ENCODE measurements at places on chromosomes 1 and 21.
A peak's percentile ranks its signal among the peaks of the same experiment; 100 is the strongest.

DNA sequence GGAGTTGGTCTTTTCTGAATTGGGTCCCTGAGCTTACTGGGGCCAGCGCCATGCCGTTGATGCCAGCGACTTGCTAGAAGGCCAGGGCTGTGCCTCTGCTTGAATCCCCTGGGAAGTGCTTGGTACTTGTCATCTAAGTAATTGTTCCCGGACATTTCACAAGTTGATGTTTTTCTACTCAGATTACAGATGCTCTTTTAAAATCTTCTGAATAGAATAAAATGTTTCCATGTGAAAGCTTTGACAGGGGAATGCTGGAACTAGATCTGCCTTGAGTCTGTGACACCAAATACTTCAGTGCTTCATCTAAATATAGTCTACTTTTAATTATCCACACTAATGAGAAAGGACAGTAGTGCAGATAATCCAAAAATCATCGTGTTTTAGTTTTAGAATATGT, 38.3 kb downstream of the PTGFRN start:
- peak; percentile 28 for DNase-seq

- DNase-seq: no peak
Observed at GRCh38 chr1:232728507-232729263, 76.5 kb upstream of the MAP10 start.

GRCh38 chr1:241520080-241520465, 518 bp upstream of the FH start:
- DNase-seq: no peak

GRCh38 chr1:225524570-225524969, 96.7 kb upstream of the LBR start:
- DNase-seq: no peak

DNA sequence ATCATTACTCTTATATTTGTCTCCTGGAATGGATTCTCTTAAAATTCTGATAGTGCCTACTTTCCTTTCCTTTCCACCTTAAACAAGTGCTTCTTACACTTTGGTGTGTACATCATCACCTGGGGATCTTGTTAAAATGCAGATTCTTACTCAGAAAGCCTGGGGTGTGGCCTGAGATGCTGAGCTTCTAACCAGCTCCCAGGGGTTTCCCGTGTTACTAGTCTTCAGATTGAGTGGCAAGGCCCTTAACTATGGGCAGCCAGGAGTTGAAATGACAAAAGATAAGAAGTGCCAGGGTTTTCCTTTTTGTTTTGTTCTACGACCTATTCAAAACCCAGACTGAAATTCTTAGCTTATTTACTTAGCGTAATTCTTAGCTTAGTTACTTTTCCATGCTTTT, 159.2 kb downstream of the HFM1 start:
- no peak for DNase-seq

- peak; percentile 34 for DNase-seq
Observed at GRCh38 chr1:27366113-27366410, 699 bp downstream of the MAP3K6 start.

- no peak for DNase-seq
Observed at GRCh38 chr1:55542901-55543504, 327.8 kb upstream of the USP24 start.

- no peak for DNase-seq
Observed at GRCh38 chr21:36698981-36699545, at the start of gene SIM2. Gene SIM2 (plus strand): TSS chr21:36699115. CDS start chr21:36699747, 632 bp downstream.

- DNase-seq: no peak
Observed at GRCh38 chr1:209319057-209319432, 264.5 kb upstream of the CAMK1G start.

DNA sequence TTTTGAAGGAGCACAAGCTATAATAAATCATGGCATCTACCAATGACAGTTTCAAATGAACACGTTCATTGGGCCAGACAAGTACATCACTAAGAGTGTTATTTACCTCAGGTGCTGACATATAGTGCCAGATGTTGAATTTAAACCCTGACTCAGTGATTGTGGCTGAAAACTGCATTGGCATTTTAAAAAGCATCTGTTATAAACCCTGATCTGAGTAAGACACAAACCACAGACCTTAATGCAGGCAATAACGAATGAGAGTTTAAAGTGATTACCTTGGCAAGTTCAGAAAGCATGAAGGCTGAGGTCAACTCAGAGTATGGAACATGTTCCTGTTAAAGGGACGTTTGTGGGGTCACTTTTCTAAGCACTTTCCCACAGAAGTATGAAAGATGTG, 865.1 kb upstream of the TMPRSS15 start:
- no peak for DNase-seq

- no peak for DNase-seq
Observed at GRCh38 chr1:202165942-202166843, 5.8 kb upstream of the PTPN7 start.

- DNase-seq: no peak
Observed at GRCh38 chr1:93581917-93582850, 99.5 kb downstream of the BCAR3 start.

GRCh38 chr21:41242238-41242829, 74.3 kb upstream of the FAM3B start:
- no peak for DNase-seq

GRCh38 chr1:175002910-175003517, 3.3 kb downstream of the CACYBP start:
- no peak for DNase-seq

- no peak for DNase-seq
Observed at GRCh38 chr1:117608758-117609157, 2.9 kb downstream of the TENT5C start.

GRCh38 chr1:226733304-226733703, 5.8 kb downstream of the ITPKB start:
- no peak for DNase-seq

- peak; percentile 49 for DNase-seq
Observed at GRCh38 chr1:208159555-208160258, 84.5 kb downstream of the PLXNA2 start.

DNA sequence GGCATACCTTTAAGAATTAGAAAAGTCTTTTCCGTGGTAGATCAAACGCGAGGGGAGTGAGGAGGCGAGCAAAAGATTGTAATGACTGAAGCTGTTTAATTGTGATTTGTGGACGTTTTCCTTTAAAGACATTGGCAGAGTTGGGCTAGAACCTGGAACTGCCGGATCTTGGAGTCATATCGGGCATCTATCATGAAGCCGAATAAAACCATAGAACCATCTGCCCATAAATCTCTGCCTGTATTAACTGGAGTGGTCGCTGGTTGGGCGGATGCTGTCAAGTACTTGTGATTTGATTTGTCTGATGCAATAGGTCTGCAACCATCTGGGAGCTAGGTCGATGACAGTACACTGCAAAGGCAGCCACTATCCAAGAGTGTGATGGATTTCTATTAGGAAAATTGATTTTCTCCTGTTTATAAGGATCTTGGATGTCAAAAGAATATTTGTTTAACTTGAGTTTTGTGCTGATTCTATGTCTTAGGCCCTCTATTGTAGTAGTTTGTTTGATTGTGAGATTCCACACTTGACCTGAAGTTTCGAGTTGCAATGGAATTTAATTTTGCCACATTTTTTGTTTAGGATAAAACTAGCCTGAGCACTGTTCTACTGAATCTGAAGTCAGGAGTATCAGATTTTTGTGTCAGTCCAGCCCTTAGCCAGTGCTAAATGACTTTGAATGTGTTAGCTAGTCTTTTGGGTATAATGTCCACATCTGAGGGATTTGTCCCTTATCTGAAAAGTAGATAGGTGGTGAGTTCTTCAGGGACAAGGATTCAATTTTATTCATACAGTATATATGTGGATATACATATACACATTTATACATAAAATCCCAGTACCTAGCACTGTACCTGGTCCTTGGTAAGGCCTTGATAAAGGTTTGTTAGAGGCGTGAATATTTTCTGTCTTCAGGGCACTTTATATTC, 1.2 kb downstream of the SARS1 start:
- peak; percentile 57 for DNase-seq

GRCh38 chr1:166170075-166170474, 3.3 kb upstream of the FAM78B start:
- DNase-seq: no peak

DNA sequence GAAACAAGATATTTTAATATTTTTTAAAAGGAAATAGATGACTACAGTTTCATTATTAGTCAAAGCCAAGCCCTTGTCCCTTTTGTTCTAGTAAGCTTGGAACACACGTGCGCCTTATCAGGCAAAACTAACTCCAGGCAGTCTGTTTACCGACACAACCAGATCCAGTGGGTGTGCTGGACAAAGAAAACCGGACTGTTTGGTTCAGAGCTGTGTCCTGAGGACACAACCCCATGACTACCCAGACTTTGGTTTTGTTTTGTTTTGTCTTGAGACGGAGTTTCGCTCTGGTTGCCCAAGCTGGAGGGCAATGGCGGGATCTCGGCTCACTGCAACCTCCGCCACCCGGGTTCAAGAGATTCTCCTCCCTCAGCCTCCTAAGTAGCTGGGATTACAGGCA, 13.9 kb upstream of the RHOU start:
- no peak for DNase-seq

GRCh38 chr1:233216009-233216408, 79.5 kb downstream of the PCNX2 start:
- DNase-seq: no peak

- no peak for DNase-seq
Observed at GRCh38 chr1:42806171-42806570, 10.8 kb upstream of the ERMAP start.

GRCh38 chr1:89633800-89634625, 1.1 kb downstream of the LRRC8C start:
- no peak for DNase-seq

All from Ammon's horn (tissue), 1 donor.